Stimulated activated CD4-positive, alpha-beta T cell treated with anti-CD3 and anti-CD28 coated beads, Interleukin-2, amount 100 ng/mL, for 48 hours (primary cell): ENCODE measurements at places on chromosomes 7 and 10.

- DNase-seq: no peak
Measured at GRCh38 chr10:88493691-88494483, 89.2 kb downstream of the RNLS start.

GRCh38 chr10:35711615-35712411 is 69.7 kb upstream of the FZD8 start:
- no peak for DNase-seq

DNA sequence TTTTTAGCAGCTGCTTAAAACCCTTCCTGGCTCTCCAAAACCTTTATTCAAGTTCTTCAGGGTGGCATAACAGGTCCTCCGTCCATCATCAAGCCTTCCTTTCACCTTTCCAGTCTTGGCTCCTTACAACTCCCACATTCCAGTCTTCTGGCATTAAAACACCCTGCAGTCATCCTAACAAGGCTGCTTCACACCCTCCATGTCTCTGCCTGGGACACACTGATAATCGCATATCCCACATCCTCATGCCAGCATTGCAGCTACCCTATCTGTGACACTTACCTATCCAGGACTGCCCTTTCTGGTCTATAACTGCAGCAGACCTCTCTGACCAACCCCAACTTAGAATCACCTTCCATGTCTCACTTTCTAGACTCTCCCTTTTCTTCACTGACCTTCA is 2.6 kb upstream of the TLL2 start:
- DNase-seq: no peak

DNA sequence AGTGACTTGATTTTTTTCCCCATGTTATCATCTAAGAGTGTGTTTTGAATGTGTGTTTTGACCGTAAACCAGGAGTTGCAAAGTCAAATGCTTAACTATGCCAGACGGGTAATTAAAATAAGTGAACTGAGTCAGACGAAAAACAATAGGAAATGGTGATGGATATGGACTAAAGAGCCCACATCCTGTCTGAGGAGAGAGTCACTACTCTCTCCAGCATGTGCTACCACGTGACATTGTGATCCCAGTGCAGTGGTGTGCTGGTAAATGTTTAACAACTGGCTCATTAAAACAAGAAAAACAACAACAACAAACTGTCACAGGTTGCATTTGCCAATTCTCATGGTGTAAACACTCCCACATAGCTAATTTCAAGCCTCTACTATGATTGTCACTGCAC is 164.3 kb downstream of the SUGCT start:
- no peak for DNase-seq

DNA sequence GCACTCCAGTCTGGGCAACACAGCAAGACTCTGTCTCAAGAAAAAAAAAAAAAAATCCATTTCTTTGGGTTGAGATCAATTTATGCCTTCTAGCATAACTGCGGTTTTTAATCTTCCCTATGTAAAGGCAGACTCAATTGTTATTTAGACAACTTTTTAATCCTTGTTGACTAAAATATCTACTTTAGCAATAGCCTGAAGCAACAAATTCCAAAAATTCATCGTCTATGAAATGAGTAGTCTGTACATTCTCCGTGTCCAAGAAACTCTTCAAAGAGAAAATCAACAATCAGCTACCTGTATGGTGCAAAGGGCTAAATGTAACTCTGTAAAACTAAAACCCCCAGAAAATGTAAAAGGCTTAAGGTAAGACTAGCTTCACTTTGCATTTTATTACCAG is 22.8 kb downstream of the LAMB1 start:
- DNase-seq: no peak

GRCh38 chr10:32445036-32445435 is 904 bp upstream of the CCDC7 start:
- no peak for DNase-seq

DNA sequence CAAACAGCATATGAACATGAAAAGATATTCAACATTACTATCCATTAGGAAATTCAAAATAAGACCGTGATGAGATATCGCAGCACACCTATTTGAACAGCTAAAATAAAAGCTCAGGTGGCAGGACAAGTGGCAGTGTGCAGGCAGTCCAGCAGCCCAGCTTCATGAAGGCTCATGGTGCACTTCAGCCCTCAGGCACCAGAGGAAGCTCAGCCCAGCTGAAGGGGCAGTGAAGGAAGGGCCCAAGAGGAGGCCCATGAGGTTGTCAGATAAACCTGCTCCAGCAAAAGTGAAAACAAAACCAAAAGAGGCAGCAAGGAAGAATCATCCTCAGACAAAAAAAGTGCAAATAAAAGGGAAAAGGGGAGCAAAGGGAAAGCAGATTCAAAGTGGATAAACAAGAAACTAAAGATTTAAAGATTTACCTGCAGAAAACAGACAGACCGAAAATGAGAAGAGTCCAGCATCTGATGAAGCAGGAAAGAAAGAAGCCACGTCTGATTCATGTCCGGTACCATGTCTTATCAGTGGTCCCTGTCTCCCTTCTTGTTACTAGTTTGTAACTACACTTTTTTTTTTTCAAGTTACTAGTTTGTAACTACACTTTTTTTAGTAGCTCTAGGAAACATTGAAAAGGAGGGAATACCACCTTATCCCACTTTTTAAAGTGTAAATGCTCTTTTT is 15.0 kb upstream of the FAM24B start:
- no peak for DNase-seq
